ENCODE measurements at places on chromosomes 5 and 9. TPM values are rescaled to one million over a fixed set of nuclear protein-coding genes. Genes with fewer than 3 reads are reported as not detected.

GABBR2 gene
- 5.1 TPM for polyA plus RNA-seq

FOXD4L4 gene
- polyA plus RNA-seq, result 0.16 TPM

KIF12 gene
- 0.10 TPM for polyA plus RNA-seq

GABRA6 gene
- not detected for polyA plus RNA-seq

CCDC192 gene
- 0.35 TPM for polyA plus RNA-seq

ASPN gene
- 5.6 TPM for polyA plus RNA-seq

MELK gene
- 0.24 TPM for polyA plus RNA-seq
